ENCODE measurements at places on chromosomes 16 and 17.

GRCh38 chr17:29577385-29578211, 9.1 kb downstream of the TP53I13 start:
- no peak for DNase-seq

DNA sequence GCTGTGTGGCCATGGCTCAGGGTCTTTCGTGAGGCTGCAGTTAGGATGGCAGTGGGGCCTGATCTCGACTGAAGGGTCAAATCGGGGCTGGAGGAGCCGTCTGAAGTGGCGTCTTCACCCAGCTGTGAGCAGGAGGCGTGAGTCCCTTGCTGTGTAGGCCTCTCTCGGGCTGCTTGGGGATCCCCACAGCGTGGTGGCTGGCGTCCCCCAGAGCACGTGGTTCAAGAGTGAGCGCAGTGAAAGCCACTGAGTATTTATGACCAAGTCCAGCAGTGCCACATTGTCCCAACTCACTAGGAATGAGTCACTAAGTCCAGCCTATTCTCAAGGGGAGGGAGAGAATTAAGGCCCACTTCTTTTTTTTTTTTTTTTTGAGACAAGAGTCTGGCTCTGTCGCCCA, 11.7 kb upstream of the TCF25 start:
- DNase-seq: no peak

- no peak for DNase-seq
These were observed 282.1 kb downstream of the CBLN1 start for GRCh38 chr16:48999508-48999907.

- no peak for DNase-seq
These were observed 3.7 kb downstream of the STARD3 start for GRCh38 chr17:39640591-39641031.

GRCh38 chr16:17062676-17063075, 408.1 kb downstream of the XYLT1 start:
- no peak for DNase-seq
